ENCODE measurements at places on chromosomes 12 and 14.

DNA sequence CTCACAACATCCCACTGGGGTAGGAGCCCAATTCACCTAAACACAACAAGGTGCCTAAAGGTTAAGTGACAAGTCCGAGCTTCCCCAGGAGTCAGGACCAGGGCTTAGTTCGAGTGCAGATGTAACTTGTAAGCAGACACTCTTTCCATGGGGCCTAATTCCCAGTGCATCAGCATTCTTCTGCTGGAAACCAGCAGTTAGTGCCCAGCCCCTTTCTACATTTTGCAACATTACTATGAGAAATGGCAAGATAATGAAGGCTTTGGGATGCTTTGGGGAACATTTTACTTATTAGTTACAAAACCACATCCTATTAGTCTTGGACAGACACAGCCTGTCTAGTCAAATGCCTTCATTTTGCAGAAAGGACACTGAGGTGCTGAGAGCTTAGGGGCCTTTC lies 179.8 kb downstream of the CALM1 start:
- no peak for DNase-seq

DNA sequence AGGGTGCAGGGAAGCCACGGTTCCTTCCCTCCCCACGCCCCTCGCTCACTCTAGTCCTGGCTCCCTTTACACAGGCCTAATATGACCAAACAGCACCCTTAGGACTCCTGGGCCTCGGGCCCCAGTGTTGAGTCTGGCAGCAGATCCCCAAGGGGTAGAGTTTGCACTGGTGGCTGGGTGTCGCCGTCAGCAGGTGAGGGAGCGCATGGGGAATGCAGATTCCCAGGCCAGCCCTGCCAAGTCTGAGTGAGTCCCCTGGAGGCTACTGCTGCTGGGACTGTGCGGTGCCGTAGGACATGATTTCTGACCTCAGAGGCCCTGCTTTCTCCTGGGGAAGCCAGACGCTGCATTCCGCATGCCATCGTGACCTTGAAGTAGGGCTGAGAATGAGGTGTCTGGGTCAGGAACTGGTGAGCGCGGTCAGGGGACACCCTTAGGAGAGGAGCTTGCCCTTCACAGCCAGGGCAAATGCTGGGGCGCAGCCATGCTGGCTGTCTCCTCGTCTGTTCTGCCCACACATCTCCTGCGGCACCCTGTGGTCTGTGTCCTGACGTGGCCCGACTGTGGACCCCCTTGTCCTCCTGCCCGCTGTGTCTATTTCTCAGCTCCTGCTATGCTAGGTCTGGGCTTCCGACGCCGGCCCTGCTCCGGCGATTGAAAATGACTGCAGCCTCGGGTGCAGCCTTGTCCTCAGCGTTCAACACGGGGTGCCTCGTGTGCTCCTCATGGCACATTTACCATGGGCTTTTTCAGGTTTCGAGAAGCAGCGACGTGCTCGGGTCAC lies 37.6 kb upstream of the PRMT8 start:
- no peak for DNase-seq

- no peak for DNase-seq
Measured at GRCh38 chr12:68479896-68480291, 130.8 kb upstream of the RAP1B start.

GRCh38 chr14:58249611-58250010 lies 5.0 kb downstream of the PSMA3 start:
- DNase-seq, result no peak

GRCh38 chr14:76289276-76289675 lies 86.7 kb upstream of the ESRRB start:
- no peak for DNase-seq

DNA sequence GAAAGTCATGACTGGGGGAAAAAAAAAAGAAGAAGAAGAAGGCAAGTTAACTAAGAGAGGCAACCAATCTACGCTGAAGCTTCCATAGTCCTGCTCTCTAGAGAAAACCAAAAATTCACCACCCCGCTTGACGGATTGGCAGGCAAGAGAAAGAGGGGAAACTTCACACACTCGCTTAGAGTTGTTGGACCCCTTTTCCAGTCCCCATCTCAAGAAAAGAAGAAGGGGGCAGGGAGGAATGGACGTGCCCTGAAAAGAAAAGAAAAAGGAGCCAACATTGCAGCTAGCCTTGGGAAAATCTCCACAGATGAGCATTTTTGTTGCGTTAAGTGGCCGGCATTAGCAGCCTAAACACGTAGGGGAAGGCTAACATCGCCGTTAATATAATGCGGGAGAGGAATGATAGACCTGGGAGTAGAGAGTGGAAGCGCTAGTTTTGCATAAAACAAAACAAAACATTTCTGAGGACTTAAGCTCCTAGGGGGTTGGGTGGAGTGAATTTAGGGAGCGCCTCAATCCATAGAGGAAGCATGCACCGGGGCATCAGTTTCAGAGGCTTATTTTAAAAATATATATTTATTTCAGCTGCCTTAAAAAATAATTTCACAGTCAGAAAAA lies 11.3 kb upstream of the FOXG1 start:
- DNase-seq, result no peak

DNA sequence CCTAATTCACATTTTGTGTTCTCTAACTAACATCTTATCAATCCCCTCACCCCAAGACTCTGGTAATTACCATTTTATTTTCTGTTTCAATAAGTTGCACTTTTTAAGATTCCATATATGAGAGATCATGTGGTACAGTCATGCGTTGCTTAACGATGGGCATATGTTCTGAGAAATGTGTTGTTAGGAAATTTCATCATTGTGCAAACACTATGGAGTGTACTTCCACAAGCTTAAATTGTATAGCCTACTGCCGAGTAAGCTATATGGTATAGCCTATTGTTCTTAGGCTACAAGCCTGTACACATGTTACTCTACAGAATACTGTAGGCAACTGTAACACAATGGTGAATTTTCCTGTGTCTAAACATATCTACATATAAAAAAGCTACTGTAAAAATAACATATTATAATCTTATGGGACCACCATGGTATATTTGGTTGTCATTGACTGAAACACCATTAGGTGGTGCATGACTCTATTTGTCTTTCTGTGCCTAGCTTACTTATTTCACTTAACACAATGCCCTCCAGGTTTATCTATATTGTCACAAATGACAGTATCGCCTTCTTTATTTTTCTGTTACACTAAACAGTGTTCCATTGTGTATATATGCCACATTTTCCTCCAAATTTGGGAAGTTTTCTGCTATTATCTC lies 473.4 kb upstream of the LMO3 start:
- DNase-seq, result no peak

- no peak for DNase-seq
Measured at GRCh38 chr12:129304529-129304928, 451.3 kb downstream of the GLT1D1 start.

DNA sequence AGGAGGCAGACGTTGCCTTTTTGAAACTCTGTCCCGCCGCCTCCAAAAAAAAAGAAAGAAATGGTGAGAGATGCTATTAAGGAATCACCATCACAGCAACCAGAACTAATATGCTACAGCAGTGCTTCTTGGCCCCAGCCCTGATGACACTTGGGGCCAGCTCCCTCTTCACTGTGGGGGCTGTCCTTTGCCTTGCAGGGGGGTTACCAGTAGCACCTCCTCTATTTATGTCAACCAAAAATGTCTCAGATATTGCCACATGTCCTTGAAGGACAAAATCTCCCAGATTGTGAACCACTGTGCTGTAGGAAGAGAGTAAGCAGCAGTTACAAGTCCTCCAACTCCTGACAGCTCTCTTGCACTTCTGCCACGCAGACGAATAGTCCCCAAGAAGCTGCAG lies 76.4 kb downstream of the LRRC74A start:
- no peak for DNase-seq

DNA sequence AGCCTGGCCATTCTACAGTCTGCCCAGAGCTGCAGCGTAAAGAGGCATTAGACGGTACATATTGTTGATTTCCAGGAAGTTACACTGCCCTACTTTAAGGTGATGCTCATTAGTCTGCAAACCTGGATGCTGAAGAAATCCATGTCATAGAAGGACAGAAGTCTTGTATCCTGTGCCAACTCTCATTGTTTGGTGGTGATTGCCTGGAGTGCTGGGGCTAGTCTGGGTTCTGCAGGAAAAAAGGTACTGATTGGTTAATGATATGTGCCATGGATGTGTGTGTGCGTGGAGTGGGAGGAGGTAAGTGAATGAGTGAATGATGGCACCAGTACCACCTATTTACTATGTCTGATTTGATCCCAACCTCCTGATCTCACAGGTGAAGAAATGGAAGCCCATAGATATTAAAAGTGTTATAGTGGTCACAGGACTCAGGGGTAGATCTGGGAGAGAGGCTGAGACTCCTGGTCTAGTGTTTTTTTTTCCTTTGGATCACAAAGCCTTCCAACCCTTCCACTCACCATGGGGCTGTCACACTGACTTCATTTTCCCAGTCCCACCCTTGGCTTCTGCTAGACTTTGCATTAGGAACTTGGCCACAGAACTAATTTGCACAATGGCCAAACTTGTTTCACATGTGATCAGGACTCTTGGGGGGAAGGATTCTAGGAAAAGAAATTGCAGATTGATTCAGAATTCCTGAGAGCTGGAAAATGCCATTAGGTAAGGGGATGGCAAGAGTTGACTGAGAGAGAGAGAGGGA lies 96.1 kb downstream of the TMX1 start:
- DNase-seq, result no peak

DNA sequence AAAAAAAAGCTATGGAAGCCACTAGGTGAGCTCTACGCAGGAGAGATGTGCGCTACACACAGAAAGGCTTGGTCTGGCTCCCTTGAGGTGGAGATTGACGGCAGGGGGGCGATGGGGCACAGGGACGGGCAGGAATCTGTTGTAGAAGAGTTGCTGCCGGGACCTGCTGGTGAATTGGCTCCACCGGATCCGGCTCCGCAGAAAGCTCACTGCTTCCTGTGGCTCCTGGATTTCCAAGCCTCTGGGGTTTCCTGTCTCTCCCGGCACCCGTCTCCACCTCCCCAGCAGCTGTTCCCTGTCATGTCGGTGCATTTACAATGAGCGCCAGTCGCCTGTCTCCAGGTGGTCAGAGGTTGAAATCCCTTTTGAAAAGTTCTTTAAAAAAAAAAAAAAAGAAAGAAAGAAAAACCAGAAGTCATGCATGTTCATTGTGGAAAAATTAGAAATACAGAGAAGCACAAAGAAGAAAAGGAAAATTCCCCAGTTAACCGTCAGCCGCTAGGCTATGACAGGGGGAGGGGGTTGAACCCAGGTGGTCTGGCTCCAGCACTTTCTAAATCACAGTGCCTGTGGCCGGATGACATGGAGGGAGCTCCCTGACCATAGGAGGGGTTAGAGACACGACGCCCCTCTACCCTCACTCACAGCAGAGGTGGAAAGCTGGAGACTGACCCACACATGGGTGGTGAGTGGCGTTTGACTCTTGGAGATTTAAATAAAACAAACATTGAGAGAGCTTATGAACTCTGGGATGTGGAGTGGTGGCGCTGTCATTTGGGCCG lies 20.8 kb downstream of the FAM222A start:
- no peak for DNase-seq

- DNase-seq, result no peak
Measured at GRCh38 chr14:29390081-29390832, 537.4 kb downstream of the PRKD1 start.

GRCh38 chr12:114694436-114695304 lies 10.7 kb upstream of the TBX3 start:
- no peak for DNase-seq

GRCh38 chr12:10511756-10512355 lies 6.2 kb downstream of the EIF2S3B start:
- peak; percentile 62 for DNase-seq

GRCh38 chr12:113373969-113374368 lies 15.6 kb downstream of the PLBD2 start:
- DNase-seq, result no peak

DNA sequence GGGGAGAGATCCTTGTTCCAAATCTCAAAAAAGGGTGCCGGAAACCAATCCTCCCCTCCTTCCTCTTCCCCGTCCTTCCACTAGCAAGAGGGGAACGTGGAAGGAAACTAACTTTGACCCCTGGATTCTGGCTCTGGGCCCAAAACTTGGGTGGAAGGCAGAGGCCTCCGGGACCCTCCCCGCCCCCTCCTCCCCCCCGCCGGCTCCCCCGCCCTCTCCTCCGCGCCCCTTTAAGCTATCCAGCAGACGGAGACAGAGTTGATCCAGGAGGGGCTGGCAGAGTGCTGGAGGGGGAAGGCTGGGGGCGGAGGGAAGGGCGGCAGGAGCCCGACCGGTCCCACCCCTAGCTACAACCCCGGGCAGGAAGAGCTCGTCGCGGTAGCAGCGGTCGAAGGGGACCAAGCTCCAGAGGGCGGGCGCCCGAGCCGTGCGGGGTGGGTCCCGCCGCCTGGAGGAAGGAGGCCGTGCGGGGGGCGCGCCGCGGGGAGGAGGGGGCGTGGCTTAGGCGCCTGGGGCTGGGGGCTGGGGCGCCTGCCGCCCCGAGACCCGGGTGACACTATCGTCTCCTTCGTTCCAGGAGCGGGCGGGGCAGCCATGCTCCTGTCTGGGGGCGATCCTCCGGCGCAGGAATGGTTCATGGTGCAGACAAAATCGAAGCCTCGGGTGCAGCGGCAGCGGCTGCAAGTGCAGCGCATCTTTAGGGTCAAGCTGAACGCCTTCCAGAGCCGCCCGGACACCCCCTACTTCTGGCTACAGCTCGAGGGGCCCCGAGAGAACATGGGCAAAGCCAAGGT lies at the start of gene NYNRIN:
Gene NYNRIN, plus strand, starts transcription at position 351 of the 794 bp plus-strand sequence. Its CDS starts 244 bp downstream, at position 595.
- no peak for DNase-seq

DNA sequence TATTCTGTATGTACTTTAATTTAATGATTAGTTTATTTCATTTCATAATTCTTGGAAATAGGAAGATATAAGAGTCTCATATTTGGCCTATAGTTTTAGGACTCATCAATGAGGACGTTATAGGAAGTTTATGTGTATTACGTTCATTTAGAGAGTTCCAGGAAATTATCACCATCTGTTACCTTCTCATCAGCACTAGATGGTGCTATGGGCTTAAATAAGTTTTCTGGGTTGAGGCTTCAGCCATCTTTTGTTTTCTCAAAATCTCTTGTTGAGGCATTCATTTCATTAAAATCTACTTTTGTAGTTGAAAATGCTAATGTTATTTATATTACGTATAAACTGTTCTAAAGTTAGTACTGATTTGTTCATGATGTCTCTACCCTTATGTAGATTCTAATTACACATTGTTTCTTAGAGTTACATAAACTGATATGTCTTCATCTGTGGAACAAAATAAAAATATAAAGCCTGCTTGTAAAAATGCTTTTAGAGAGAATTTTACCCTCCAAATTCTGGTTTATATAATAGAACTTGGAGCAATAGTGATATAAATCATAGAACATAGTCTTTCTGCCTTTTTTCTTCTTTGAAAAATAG lies 89.2 kb downstream of the CFAP54 start:
- DNase-seq, result peak; percentile 57

DNA sequence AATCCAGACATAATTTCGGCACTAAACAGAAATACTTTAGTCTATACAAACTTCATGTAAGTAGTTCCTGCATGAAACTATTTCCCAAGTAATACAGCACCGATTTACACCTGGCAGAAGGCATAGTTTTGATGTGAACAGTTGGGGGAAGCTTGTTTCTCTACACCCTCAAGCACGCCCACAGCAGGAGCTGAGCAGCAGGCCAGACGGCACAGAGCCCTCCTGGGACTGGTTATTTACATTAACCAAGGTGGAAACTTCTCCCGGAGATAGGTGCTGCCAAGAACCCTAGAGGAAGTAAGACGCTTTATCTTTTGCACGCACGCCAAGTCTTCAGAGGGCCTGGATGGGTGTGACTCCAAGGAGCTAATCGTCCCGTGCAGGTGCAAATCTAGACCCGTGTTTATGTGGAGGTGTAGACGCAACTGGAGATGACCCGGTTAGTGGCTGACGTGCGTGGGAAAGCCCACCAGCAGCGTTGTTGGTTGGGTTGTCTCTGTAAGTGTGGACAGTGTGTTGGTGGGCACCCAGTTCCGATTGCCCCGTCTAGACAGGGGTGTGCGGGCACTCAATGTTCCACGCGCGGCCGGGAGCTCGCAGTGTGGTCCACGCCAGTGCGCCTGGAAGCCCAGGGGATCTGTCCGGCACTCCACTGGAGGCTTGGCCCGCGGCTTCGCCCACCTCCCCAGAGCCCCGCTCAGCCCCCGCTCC lies 767 bp upstream of the TCP11L2 start:
- no peak for DNase-seq

All from COLO829 (cell line).